ENCODE measurements at places on chromosomes 1 and 21.

DNA sequence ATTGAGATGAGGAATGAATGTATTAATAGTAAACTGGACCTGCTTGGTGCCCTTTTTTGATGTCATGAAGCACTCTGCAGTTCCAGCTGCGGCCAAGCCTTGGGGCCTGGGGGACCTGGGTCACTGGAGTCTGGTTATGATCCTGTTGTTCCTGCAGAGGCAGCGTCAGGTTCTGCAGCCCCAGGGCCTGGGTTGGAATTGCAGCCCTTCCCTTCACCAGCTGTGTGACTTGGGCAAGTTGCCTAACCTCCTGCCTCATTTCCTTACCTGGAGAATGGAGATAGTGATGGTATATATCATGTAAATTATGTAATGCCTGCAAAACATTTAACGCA lies 9.1 kb upstream of the ATP5PO start:
- no peak for DNase-seq

- no peak for DNase-seq
Measured at GRCh38 chr1:31643976-31644559, 608 bp downstream of the PEF1 start.

GRCh38 chr1:206693592-206693991 lies 8.9 kb downstream of the MAPKAPK2 start:
- peak; percentile 70 for DNase-seq

GRCh38 chr1:32194984-32195383 lies 5.4 kb upstream of the CCDC28B start:
- DNase-seq, result no peak

DNA sequence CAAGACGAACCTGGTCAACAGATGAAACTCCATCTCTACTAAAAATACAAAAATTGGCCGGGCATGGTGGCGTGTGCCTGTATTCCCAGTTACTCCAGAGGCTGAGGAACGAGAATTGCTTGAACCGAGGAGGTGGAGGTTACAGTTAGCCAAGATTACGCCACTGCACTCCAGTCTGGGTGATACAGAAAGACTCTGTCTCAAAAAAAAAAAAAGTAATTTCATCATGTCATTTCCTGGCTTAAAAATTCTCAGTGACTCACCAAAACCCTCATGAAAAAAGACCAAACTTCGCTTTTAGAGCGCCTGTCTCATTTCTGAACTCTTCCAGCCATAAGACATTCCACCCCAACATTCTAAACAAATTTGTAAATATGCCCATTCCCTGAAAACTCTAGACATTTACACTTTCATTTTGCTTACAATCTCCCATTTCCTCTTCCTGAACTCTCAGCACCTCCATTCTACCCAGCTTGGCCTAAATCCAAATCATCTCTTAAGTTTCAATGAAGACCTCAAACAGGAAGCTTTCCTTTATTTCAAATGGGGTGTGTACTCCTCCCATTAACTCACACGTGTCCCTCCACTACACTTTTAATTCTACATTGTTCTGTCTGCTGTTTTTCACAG lies 50.5 kb upstream of the PRRC2C start:
- DNase-seq, result peak; percentile 90

- DNase-seq, result peak; percentile 26
Measured at GRCh38 chr1:6208723-6209660, 3.1 kb downstream of the RNF207 start.

GRCh38 chr1:156082309-156083091 lies at the start of gene MEX3A:
Gene MEX3A, minus strand, starts transcription at chr1:156082465. Its CDS starts 467 bp downstream, at chr1:156081998.
- peak; percentile 82 for DNase-seq

- DNase-seq, result no peak
Measured at GRCh38 chr1:246510147-246511030, 3.3 kb upstream of the SMYD3 start.

DNA sequence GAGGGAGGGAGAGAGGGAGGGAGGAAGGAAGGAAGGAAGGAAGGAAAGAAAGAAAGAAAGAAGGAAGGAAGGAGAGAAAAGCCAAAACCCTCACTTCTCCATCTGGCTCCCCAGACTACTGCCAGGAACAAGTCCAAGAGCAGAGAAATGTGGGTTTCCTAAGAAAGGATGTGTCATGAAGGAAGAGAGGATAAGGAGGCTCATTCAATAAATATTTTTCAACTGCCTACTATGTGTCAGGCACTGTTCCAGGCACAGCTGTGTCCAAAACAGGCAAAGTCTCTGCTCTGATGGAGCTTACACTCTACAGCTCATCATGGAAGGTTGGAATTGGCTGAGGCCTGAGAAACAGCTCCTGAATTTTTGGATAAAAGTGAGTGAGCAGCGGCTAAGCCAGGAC lies 42.6 kb upstream of the ATP2B4 start:
- peak; percentile 18 for DNase-seq

DNA sequence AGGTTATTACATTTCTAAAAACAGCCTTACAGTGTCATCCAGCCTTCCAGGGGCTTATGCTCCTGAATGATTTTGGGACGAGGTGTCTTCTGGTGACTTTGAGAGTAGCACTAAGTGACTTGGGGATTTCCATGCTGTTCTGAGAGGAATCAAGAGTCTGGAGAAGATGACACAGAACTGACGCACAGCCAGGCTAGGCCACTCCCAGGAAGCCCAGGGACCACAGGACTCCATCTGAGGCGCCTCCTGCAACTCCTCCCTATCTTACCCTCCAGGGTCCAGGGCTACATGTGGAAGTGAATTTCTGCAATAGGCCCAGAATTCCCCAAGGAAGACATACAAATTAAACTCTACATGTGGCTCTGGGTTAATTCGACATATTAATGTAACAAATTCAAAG lies 92.5 kb downstream of the SLC25A24 start:
- DNase-seq, result peak; percentile 38

DNA sequence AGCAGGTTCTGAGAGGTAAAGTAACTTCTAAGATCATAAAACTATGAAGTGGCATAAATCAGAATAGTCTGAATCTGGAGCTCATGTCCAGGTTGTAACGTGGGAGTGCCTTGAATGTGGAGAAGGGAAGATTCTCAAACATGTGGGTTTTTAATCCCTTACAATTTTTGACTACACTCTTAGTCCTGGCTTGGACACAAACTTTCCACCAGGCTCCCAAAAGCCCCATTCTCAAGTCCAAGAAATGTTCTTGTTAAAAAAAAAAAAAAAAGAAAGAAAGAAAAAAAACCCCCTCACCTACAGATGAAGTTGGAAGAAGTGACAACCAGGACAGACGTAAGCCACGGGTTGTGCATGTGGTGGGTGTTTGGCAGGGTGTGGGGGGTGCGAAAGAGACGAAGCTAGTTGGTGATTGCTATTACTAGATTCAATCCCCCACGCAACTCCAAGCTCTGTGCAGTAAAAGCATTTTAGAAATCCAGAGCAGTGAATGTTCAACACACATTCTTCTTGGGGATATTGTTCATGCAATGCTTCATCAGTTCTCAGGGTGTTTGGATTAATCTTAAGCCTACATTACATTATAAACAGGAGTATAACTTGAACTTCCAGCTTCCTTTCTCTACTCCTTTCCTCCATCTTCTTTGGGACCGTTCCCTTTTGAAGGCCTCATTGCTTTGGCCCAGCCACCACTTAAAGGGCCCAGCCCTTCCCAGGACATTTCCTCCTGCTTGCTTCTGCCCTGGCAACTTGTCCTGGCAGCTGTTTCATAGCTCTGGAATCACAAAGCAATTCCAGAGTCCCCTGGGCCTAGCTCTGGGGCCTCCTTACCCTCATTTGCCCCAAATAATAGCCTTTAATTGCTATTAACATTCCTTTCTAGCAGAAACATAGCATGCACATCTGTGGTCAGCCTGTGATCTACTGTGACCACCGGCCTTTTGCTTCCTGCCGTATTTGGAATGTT lies 41.8 kb downstream of the PHC2 start:
- DNase-seq, result peak; percentile 80

- no peak for DNase-seq
Measured at GRCh38 chr1:11054666-11055065, 5.2 kb downstream of the SRM start.

- no peak for DNase-seq
Measured at GRCh38 chr1:7420470-7421100, 350.5 kb upstream of the VAMP3 start.

DNA sequence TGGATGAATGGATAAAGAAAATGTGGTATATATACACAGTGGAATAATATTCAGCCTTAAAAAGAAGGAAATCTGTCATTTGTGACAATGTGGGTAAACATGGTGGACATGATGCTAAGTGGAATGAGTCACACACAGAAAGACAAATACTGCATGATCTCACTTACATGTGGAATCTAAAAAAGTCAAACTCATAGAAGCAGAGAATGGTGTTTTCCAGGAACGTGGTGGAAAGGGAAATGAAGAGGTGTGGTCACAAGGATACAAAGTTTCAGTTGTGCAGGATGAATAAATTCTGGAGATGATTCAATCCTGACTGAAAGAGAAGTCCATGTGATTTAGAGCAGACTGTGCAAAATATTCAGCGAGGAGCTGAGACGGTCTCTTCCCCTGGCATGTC lies 56.6 kb downstream of the RYR2 start:
- no peak for DNase-seq

- DNase-seq, result no peak
Measured at GRCh38 chr21:31666445-31667010, 7.0 kb downstream of the SOD1 start.

DNA sequence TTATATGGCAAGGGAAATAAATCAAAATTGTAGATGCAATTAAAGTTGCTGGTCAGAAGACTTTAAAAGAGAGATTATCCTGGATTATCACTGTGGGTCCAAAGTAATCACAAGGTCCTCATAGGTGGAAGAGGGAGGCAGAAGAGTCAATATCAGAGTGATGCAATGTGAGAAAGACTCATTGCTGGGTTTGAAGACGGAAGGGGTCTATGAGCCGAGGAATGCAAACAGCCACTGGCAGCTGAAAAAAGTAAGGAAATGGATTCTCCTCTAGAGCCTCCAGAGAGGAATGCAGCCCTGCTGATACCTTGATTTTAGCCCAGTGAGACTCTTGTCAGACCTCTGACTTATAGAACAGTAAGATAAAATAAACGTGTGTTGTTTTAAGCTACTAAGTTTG lies 59.8 kb upstream of the MUTYH start:
- no peak for DNase-seq

DNA sequence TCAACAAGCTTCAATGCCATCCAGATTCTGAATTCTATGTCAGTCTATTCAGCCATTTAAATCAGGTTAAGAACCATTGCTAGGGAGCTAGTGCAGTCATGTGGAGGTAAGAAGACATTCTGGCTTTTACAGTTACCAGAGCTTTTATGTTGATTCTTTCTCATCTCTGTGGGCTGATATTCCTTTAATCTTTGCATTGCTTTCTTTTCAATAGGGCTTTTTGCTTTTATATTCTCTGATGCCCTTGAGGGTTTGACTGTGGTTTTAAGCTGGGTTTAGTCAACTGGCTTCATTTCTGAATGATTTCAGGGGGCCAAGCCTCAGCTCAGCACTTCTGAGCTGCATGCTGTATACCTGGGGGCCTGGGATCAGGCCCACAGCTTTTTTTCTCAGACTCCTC lies 51.0 kb upstream of the GORAB start:
- DNase-seq, result no peak

GRCh38 chr1:18527921-18528320 lies 47.2 kb downstream of the KLHDC7A start:
- no peak for DNase-seq

- no peak for DNase-seq
Measured at GRCh38 chr21:30491963-30492428, at the start of gene KRTAP19-3. Gene KRTAP19-3, minus strand, starts transcription at chr21:30492013. Its CDS starts 56 bp downstream, at chr21:30491957.

Measured in astrocyte of the spinal cord (primary cell).